ENCODE measurements at places on chromosomes 2 and 18.

GRCh38 chr18:49580279-49580678, 18.4 kb downstream of the LIPG start:
- DNase-seq: no peak

DNA sequence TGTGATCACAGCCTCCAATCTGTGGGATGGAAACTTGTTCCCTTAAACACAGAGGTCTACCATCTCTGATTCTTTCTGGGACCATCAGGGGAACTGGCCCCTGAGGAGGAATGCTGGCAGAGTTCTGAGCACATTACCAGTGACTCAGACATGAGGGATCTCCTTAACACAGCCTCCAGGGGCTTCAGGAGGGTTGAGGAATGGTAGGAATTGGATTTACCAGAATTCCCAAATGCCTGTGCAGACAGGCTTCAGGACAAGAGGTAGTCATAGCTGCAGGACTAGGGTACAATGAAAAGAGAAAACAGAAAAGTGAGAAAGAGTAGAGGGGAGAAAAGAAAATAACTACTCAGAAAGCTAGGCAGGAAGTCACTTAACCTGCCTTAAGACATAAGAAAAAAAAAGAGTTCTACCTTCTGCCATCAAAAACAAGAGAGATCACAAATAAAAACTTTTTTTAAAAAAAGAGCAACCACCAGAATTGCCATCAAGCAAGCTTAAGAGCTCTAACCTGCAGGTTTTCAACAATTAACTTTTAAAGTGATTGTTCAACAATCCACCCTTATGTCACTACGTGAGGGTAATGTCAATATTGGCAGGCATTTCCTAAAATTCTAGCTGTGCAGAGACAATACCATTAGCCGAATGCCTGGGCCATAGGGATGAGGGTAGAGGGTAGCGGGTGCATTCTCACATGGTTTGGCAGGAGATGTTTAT, 524.4 kb downstream of the BCL11A start:
- peak; percentile 73 for DNase-seq

DNA sequence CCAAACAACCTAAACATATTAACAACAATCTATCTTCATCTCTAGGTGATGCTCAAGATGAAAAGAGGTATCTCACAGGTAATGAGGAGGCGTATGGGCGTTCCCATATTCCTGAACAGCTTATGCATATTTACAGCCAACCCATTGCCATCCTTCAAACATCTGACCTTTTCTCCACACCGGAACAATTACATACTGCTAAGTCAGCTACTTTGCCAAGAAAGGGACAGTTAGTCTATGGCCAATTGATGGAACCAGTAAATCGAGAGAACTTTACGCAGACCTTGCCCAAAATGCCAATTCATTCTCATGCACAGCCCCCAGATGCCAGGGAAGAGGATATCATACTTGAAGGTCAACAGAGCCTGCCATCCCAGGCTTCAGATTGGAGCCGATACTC, 68.0 kb downstream of the FAM171B start:
- DNase-seq: no peak

DNA sequence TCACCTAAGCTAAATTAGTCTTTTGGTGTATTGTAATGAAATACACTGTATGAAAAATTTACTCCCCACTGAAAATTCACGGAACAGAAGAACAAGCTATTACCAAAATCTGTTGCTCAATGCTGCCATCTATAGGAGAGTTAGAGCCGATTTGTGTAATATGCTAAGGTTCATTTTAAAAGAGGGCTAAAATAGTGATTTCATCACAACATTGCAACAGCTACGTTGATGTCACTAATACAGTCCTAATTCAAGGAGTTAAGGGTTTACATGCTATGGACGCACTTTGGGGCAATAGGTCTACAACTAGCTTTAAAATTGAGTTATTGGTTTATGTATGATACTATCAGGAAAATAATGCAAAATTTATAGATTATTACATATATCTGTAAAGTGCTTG, 3.0 kb upstream of the IRS1 start:
- DNase-seq: no peak

- peak; percentile 81 for DNase-seq
These were observed 16.4 kb upstream of the THADA start for GRCh38 chr2:43611987-43612894.

DNA sequence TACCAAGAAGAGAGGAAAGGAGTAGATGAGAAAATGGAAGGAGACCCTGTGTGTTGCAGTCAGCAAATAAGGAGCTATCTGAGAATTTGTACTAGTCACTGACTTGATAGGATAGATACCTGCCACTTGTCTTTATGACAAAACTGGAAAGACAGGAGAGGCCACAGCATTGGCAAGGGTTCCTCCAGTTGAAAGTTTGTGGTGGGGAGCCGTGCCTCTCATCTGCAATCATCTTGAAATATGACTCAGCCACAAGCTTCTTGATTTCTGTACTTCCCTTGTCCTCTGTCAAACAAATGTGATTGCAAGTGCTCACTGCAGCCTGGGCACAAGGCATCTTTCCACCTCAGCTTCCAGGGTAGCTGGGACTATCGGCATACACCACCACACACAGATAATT, 99.1 kb downstream of the GREB1L start:
- DNase-seq: no peak

DNA sequence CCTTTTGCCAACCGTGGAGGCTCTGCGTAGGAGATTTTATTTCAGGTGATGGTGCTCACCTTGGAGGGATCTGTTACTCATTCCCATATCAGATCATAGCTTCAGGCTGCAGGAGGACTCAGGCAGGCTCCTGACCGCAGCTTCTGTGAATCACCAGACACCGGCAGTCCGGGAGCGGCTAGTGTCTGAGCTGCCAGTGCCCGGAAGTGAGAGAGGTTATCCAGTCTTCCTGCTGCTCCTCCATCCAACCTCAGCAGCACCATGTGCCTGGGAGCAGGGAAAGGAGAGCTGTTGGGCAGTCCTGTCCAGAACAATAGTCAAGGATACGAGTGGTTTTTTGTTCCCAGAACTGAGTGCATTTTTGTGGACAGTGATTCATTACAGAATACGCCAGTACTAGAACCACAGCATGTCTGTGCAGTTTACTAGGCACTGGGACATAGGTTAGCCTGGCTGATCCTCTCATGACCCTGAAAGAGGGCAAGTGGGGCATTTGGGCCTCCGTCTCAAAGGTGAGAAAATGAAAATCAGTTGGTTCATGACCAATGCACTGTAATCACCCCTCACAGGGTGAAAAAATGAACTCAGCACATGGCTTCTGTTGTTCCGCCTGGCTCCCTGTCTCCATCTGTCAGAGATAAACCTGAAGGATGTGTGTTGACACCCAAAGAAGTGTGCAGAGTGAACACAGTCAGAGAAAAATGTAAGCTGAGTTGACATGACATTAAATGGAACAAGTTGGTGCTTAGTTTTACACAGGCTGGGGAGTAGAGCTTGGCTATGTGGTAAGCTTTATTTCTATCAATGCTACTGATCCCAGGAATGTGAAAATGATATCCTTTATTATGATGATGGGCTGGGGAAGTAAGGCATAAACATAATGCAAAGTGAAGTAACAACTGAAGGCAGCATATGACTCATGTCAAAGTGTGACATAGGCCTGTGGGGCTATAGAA, 12.2 kb downstream of the FHOD3 start:
- DNase-seq: peak; percentile 65

DNA sequence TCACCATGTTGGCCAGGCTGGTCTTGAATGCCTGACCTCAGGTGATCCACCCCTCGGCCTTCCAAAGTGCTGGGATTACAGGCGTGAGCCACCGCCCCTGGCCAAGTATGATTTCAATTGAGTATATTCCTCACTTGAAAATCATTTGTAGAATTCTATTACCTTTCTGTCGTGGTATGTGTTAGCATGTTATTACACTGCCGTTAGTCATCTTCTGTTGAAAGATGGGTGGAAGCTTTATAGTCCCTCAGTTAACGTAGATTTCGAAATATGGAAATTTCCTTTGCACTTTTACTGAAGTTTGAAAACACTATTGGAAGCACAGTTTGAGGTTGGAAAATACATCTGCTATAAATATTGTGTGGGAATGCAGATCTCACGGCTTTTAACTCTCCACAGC, 14.7 kb downstream of the NIFK start:
- no peak for DNase-seq

DNA sequence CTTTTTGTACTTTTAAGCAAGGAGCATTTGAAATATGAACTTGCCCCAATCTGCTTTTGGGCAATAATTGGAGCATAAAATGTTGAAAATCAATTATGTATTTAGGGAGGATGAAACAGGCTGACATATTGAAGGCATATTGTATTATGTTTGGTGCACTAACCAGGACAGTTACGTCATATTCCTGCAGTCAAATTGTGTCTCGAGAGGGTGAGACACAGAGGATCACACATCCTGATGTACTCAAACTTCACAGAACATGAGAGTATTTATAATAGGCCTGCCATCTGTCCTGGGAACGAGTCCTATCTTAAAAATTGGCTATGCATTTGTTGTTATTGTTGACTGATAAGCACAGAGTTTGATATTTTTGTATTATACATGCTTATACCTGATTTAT, 44.7 kb downstream of the TANC1 start:
- no peak for DNase-seq

Measured in ELF-1 (cell line).